Chondrocyte (in vitro differentiated cells): ENCODE measurements at places on chromosomes 3 and 15. TPM values are rescaled to one million over a fixed set of nuclear protein-coding genes. Genes with fewer than 3 reads are reported as not detected.

THAP10 gene
- total RNA-seq, result 1.8 to 2.3 TPM (median 2.2 TPM) in 3 replicates

GOLGA6L10 gene
- 1.2 to 2.4 TPM (median 2.0 TPM) in 3 replicates for total RNA-seq

GRCh38 chr3:113147681-113148261, 63.6 kb upstream of the BOC start:
- no peak overlapping the region for H3K4me3 ChIP-seq
- no peak for DNase-seq
- H3K27me3 ChIP-seq, result no peaks in the 10 kb centered on the region
- H3K27ac ChIP-seq, result no peak overlapping the region
- no peaks in the 10 kb centered on the region for H3K36me3 ChIP-seq

DNA sequence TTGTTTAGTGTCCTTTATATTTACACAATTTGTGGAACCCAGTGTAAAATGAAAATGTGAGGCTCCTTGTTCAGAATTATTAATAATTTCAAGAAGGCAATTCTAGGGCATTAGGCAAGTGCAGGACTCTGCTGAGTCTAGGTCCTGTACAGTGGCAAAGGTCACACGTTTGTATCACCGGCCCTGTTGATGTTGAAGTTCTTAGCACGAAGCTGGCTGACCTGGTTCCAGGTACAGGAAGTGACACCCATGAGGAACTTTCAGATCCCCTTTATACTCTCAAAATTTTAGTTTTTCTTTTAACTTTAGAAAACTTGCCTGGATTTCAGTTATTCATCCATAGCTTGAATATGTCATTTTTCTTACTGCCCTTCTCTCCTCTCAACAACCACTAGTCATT, 349.4 kb downstream of the CNTN6 start:
- no peaks in the 10 kb centered on the region for H3K36me3 ChIP-seq
- no peak overlapping the region for H3K27ac ChIP-seq
- H3K4me3 ChIP-seq, result no peak overlapping the region
- no peak for DNase-seq

DNA sequence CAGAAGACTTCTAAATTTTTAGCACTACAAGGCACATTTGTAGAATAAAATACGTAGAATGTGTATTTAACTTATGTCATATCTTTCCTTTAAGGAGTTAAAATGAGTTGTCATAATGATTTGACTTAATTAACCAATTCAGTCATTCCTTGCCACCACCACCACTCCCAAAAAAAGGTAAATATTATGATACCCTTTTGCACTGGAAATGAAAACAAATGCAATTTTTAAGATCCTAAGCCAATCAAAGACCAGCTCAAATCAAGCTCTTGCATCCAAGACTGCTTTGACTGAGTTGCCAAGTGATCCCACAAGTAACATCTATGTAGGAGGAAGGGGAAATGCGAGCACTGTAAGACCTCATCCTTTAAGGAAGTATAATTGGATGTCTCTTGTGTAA, 426.6 kb upstream of the ATP11B start:
- H3K4me1 ChIP-seq, result peaks cover 21% of the 10 kb centered on the region
- no peaks in the 10 kb centered on the region for H3K36me3 ChIP-seq
- no peak overlapping the region for H3K27ac ChIP-seq
- DNase-seq, result no peak
- H3K4me3 ChIP-seq, result no peak overlapping the region

GRCh38 chr3:39839484-39839883, 30.1 kb downstream of the MYRIP start:
- H3K36me3 ChIP-seq, result no peaks in the 10 kb centered on the region
- no peak overlapping the region for H3K27ac ChIP-seq
- no peak for DNase-seq
- H3K4me1 ChIP-seq, result no peaks in the 10 kb centered on the region
- H3K4me3 ChIP-seq, result no peak overlapping the region
- H3K27me3 ChIP-seq, result no peaks in the 10 kb centered on the region
